ENCODE measurements at places on chromosomes 1 and 21.

DNA sequence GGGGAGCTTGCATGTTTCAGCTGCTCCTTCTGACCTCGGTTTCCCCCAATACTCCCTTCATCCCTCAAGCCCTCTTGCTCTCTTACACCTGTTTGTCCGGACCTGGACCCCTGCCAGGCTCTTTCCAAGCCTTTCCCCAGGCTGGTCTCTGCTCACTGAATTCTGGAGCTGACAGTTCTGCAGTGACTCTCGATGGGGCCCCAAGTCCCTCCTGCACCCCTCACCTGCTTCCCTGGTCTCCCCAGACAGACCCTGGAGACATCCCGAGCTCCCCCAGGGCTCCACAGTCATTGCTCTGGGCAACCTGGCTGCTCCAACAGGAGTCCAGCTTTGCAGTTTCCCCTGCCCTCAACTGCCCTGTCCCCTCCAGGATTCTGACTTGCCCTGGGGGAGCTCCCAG lies 198.6 kb downstream of the GRIK3 start:
- DNase-seq = no peak

DNA sequence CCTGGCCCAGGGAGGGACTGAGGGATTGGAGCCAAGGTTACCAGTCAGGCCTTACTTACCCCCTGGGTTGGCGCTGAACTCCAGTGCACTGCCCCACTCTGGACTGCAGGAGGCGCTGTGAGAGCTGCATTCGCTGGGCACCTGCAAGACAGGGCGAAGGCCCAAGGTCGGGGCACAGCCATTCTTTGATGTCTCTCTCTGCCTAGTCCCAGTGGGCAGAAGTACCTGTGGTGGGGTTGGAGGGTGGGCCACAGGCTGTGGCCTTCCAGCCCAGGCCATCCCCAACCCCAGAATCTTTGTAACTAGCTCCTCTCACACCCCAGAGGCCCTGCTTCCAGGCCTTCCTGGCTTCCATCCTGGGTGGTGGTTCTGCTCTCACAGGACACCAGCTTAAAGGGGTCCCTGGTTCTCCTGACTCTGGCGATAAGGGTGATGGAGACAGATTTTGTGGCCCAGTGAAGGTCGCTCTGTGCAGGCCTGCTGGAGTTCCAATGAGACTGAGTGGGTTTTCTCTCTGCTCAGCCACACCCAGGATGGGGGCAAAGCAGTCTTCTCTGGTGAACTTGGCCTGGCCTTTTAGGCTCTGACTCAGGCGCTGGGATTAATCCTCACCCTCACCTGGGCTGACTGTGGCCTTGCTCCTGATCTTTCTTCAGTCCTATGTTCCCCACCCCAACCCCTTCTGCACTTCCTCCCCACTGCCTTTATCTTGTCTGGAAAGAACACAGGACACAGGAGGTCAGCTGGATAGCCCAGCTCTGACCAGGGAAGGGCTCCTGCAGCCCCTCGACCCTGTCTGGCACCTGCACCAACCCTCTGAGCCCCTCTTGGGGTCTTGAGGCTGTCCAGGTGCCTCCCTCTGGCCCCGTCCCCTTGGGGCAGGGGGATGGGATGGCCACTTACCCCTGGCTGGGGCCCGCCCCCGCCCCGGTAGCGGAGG lies 954 bp downstream of the MYOG start:
- DNase-seq = peak; percentile 9

GRCh38 chr1:37070126-37070525 lies 35.8 kb upstream of the GRIK3 start:
- no peak for DNase-seq

DNA sequence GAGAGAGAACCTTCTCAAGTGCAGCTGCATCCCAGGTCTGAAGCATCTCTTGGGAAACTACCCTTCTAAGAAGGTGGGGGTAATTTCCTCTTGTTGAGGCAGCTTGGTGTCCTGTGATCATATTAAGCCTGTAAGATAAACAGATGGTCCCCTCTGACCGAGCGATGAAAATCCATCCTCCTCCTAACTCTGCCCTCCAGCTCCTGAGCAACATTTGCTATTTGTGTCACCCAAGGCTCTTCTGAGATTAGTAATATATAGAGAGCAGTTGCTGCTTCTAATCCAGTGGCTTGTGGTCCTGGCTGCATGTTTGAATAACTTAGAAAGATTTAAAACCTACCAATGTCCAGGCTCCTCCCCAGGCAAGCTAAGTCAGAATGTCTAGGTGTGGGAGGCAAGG lies 123.7 kb downstream of the DISC1 start:
- no peak for DNase-seq

GRCh38 chr1:46643368-46643775 lies 24.8 kb downstream of the ATPAF1 start:
- no peak for DNase-seq

DNA sequence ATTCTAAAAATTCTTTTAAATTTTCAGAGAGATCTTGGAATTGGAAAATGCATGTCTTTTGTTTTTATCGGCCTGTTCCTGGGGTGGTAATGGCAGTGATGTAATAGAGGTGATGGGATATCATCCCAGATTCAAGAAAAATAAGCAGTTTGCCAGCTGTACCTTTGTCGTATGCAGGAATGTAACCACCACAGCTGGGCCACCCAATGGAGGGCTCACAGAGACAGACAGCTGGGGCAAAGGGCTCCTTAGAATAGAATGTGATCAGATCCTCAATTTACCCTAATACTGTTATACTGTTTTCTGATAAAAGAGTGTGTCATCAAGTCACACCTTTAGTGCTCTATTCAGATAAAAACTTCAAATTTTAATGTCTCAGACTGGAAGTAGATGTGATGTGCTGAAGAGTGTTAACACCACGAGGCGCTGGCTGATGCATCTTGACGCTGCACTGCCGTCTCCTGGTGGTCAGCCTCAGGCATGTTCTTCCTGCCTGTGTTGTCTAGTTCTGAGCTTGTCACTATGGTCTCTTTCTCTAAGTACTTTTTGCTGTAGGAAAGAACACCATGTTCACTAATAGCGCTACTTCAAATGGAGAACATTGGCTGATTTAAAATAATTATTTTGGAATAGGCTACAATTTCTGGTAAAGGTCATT lies 78.8 kb downstream of the C1orf21 start:
- no peak for DNase-seq

DNA sequence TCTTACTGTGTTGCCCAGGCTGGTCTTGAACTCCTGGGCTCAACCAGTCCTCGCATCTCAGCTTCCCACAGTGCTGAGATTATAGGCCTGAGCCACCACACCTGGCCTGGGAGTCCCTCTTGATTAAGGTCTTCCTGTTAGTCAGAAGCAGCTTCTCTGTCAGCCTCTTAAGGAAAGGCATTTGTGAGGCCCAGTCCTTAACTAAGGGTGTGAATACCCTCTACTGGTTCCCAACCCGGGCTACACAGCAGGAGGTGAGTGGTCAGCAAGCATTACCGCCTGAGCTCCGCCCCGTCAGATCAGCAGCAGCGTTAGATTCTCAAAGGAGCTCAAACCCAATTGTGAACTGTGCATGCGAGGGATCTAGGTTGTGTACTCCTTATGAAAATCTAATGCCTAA lies 117.2 kb downstream of the DYRK1A start:
- no peak for DNase-seq

DNA sequence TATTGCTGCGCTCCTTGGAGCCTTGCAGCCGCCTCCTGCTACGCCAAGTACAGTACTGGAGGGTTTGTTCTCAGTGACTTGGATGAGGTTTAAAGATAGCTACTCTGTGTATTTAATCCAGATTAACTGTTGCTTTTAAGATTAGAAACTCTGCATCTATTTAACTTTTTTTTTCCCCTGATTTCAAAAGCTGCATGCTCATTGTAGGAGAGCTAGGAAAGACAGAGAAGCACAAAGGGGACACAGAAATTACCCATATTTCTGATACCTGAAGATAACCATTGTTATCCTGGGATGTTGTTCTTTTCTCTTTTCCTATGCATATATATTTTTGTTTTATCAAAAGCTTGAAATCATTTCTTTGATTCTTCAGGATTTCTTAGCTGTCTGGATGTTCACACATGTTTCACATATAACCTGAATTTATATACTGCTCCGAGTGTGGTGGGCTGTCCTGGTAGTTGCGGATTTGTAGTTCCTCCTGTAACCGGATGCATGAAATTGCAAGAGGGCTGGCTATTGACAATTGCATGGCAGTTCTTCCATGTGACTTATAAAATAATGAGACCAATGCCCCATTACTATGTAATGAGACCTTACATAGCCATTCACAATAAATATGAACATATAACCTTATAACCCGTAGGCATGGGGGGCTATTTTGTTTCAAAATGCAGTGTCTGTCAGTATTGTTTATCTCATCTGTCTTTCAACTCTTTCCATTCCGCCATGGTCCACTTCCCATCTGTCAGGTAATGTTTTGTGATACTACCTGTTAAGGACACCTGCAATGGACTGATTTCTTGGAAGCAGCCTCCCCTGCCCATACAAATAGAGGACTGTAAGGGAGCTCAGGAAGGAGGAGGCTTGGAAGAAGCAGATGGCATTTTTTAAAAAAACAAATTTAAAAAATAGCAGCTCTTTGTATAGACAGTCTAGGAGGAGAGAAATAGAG lies 1.4 kb downstream of the RAVER2 start:
- DNase-seq = no peak

- no peak for DNase-seq
Measured at GRCh38 chr1:71448444-71448843, 367.6 kb upstream of the ZRANB2 start.

GRCh38 chr1:198283222-198283621 lies 126.4 kb downstream of the NEK7 start:
- DNase-seq = no peak

DNA sequence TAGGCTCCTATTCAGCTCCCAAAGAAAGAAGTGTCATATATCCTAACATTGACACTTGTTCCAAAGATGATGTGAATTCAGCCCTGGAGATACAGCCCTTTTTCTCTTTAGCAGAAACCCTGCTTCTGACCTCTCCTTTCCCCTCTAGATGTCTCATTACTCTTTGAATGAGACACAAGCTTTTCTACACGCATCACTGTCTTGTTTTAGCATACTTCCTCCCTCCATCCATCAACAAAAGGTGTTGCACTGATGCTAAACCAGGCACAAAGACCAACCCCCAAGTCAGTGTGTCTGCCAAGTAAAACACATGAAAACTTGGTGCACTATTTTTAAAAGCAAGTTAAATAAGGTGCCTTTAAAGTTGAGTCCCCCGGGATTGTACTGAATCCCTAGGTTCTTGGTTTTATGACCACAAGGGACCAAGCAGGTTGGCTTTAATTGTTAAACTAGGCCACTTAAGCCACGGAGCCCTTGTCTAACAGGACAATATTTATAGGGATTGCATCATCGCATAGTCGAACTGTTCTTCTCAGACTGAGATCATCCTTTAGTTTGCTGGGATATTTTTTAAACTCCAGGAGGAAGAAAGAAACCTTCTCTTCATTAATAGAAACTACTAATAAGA lies 101.0 kb upstream of the GUCA2B start:
- no peak for DNase-seq

- no peak for DNase-seq
Measured at GRCh38 chr1:119316870-119317416, 51.6 kb upstream of the HAO2 start.

DNA sequence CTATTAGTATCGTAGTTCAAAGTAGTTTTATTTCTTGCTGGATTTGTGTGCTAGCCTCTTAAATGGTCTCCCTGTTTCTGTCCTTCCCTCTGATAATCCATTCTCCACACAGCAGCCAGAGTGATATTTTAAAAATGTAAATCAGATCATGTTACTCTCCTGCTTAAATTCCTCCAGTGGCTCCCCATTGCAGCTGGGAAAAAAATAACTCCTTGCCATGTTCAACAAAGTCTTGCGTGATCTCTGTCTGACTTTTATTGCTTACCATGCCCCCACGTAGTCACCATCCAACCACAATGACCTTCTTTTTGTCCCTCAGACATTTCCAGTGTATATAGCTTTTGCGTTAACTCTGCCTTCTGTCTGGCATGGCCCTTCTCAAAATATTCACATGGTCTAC lies 178.8 kb downstream of the FGGY start:
- DNase-seq = no peak

- no peak for DNase-seq
Measured at GRCh38 chr1:38800720-38801671, 58.6 kb downstream of the RRAGC start.

DNA sequence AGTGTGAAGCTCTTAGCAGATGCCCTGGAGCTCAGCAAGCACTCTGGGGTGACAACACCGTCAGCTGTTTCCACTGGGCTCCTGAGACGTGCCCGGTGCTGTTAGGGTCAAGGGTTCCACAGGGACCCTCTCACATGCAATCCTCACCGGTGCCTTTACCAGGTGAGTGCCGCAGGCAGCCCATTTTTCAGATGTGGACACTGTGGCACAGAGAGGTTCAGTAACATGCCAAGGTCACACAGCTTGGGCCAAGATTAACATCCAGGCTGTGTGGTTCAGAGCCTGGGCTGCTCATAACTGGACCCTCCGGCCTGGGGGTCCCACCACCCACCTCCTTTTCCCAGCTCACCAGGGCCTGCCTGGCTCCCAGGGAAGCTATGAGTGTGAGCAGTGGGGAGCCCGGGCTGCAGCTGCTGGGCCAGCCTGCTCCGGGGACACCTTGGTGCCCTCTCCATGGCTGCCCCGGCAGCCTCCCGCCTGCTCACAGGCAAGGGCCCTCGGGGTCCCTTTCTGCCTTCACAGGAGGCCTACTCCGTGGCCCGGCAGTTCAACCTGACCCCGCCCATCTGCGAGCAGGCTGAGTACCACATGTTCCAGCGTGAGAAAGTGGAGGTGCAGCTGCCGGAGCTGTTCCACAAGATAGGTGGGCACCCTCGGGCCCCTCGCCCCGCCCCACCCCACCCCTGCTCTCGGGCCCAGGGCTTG lies 49.3 kb downstream of the KCNAB2 start:
- no peak for DNase-seq

- no peak for DNase-seq
Measured at GRCh38 chr1:223540485-223541106, 124.9 kb downstream of the CAPN8 start.

- DNase-seq = no peak
Measured at GRCh38 chr1:192476802-192477298, 98.7 kb upstream of the RGS1 start.

DNA sequence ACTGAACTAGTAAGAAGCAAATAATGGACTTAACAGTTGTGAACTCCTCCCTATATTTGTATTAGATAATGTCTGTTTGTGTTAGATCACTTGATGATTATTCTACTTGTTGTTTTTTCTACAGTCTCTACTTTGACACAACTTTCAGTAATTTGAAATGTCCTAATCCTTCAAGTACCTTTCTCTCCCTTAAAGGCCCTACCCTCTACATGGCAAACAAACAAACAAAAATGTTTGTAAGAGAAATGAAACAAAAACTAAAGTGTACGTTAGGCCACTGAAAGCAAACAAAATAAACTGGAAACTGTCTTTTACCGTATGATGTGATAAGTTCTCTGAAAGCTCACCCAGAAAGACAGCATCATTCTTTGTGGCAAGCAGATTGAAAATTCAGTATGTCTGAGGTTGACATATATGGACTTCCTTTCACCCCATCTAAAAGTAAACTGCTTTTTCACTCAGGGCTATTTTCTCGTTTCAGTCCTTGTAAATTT lies 255.9 kb upstream of the SNX7 start:
- DNase-seq = no peak
